ENCODE measurements at places on chromosomes 12 and 14.

DNA sequence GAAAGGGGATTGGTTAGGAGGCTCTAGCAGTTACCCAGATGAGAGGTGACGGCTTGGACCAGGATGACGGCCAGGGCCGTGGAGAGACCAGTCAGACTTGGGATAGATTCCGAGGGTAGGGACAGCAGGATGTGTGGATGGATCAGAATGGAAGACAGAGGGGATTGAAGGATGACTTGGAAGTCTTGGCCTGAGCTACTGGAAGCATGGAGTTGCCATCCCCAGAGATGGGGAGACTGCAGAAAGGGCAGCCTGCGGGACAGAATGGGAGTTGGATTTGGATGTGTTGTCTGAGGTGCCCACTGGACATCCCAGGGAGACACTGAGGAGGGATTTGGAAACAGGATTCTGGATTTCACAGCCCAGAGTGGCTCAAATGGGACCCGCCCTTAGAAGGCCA is 102.3 kb downstream of the CALM1 start:
- no peak for DNase-seq

DNA sequence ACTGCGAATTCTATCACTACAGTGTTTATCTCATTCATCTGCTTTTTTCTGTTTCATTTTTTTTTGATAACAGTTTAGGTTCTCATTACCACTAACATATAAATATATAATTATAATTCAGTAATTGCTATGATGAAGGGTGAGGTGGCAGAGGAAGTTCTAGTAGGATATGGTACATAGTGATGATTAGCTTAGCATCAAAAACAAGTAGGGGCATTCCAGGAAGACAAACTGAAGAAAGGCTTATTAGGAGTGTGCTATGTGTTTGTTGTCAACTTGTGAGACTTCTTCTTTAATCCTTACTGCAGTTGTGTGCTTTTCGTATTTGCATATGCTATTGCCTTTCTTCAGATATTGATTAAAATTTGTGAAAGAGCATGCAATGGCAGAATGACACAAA is 20.6 kb downstream of the FUT8 start:
- no peak for DNase-seq

- no peak for DNase-seq
Observed at GRCh38 chr14:30322819-30323218, 236.1 kb upstream of the G2E3 start.

- DNase-seq, result no peak
Observed at GRCh38 chr12:46792925-46793324, 32.9 kb downstream of the SLC38A4 start.

DNA sequence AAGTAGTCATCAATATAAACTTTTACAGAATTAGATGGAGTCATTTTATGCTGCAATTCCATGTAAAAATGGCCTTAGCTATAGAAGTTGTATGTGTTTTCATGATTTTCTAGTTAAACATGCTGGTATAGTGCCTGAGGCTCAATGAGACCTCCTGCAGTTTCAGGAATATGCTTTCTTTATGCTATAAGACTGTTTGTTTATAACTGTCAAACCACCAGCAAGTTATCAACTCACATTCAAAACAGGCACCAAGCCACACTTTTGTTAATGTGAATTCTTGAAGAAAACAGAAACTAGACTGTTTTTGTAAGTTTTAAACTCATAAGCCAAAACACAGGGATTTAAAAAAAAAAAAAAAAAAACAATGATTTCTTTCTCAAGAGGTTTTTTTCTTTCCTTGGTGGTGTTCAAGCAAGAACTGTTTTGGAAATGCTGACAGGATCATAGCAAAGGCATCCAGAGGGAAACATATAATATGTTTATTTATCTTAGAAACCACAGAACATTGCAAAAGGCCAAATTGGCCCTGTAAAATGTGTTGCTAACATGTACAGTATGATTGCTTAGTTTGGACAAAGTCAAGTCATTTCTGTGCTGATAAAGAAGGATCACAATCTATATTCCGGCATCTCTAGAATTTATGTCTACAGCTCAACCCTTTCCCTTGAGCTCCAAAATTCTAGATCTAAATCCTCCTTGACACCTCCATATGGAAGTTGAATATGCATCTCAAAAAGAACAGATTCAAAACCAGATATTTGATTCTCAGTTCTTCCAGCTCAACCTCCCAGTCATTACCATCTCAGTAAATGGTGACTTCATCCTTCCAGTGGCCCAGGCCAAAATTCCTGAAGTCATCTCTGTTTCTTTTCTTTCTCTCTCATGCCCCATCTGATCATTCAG is 29.0 kb upstream of the LUM start:
- no peak for DNase-seq

DNA sequence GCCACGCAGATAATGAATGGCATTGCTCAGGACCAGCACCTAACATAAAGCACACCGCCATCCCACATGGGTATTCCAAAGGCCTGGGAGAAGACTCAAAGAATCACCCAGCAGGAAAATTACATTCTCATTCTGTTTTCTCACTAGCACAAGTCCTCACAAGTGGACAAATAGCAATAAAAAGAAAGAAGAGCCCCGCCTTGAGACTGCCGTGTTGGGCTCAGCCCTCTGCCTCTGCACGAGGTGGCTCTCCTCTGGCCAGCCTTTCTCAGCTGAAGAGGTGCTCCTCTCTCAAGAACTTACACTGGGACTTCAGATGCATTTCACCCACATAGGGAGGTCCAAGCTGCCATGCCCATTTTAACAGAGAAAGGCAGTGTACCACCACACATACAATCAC is 207.5 kb downstream of the SPTSSA start:
- DNase-seq, result no peak

DNA sequence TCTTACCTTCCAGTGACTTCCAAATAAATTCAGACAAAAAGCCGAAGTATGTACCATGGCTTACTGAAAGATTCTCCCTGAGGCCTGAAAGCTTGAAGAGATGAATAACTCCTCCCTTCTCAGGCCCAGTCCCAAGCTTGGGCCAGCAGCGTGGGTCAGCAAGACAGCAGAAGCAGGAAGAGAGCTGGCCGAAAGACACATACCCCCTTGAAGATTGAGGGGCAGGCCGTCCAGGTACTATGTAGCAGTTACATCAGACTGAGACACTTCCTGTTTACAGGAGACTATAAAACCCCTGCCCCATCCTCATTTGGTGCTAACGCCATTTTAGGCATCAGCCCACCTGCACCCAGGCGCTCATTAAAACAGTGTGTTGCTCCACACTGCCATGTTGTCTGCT is 15.0 kb downstream of the NDUFA12 start:
- no peak for DNase-seq

DNA sequence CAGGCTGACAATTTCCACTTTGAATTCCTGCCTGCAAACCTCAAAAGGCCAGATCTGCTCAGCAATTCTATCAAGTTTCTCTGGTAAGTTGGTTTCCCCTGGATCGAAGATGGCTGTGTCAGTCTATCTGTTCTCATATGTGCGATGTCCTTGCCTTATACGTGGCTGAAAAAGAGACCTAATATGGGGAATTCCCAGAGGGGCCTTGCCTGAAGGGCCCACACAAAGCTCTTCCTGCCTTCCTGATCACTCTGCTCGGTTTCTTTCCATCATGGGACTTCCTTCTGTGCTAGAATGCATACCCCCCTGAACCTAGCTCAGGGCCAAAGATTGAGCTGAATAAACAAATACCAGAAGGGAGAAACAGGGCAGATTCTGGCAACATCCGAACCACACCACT is 13.2 kb downstream of the TCL1B start:
- DNase-seq, result no peak

- no peak for DNase-seq
Observed at GRCh38 chr14:33432407-33433023, 493.8 kb downstream of the NPAS3 start.

DNA sequence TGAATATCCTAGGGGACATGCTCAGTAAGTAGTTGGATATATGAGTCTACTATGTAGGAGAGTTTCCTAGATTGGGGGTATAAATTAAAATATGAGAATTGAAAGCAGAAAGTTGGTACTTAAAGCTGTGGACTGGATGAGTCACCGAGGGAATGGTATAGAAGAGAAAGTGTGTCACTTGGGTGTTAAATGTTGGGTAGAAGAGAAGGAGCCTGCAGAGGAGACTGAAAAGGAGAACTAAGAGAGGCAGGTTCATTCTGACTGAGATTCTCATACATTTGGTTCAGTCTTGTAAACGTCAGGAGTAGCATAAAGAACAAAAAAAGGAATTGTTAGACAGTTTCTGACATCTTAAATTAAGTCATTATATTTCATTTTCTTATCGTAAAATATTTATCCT is 19.9 kb downstream of the LRRC9 start:
- no peak for DNase-seq

- DNase-seq, result no peak
Observed at GRCh38 chr12:113467502-113468364, 3.9 kb downstream of the LHX5 start.
